Panc1 (cell line): ENCODE measurements at places on chromosomes 12 and 14.

DNA sequence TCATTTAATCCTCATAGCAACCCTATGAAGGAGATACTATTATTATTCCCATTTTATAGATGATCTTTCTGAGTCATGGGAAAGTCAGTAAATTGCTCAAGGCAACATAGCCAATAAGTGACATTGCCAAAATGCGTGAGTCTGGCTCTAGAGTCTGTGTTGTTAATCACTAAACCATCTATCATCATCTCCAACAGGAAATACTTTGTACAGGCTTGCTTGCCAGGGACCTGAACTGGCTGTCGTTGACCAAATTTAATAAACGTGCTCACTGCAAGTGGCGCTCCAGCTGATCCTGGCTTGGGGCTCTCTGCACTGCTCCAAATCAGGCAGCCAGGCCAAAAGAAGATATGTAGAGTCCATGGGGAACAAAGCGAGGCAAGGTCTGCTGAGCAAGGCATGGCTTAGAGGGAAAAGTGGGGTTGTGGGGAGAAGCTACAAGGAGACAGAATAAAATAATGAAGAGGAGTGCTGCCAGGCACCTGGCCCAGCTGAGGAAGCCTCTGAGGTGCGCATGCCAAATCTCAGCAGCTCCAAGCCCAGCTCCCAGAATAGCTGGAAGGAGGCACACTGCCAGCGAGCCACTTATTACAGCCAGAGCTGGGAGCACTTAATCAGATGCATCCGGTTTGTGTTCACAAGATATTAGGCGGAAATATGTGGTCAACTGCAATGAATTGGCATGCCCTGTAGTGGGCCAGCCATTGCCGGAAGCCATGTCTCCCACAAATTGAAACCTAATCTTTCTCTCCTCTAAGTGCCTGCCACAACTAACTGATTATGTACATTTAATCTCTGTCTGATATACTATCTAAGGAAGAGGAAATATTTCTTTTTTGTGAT, 43.3 kb upstream of the PTPRO start:
- DNase-seq, result no peak

DNA sequence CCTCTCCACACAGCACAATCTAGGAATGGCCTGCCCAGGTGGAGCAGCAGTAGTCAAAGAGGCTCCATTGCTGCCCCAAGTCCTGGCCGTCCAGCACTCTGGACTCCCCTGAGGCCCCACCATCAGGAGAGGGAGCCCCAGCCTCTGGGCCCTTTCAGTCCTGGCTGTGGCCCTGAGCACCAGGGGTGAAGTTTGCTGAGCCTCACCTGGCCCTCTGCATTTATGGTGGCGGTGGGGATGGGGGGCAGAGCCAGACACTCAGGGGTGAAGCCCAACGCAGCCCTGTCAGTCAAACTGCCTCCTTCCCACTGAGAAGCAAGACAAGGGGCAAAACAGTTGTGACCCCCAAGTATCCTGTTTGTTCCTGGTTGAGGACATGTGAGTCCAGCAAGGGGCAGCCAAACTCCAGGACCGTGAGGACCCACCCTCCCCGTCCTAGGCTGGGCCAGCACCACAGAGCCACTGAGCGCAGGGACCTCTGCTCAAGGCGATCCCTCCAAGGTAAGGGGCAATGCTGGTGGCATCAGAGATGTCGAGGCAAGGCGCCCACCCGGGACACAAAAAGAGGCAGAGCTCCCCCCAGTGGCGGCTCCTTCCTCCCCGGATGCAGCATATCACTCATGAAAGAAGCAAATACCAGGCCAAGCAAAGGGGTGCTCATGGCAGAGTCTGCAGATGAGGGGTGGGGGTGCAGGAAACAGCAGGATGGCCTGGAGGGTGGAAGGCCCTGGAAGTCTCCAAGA, 4.8 kb upstream of the AMN start:
- DNase-seq, result no peak

GRCh38 chr14:81589381-81590065, 55.9 kb upstream of the SEL1L start:
- DNase-seq, result no peak

GRCh38 chr14:77853919-77854318, 54.0 kb downstream of the ADCK1 start:
- DNase-seq, result no peak

- DNase-seq, result no peak
Observed at GRCh38 chr12:77537663-77538062, 293.0 kb upstream of the NAV3 start.

DNA sequence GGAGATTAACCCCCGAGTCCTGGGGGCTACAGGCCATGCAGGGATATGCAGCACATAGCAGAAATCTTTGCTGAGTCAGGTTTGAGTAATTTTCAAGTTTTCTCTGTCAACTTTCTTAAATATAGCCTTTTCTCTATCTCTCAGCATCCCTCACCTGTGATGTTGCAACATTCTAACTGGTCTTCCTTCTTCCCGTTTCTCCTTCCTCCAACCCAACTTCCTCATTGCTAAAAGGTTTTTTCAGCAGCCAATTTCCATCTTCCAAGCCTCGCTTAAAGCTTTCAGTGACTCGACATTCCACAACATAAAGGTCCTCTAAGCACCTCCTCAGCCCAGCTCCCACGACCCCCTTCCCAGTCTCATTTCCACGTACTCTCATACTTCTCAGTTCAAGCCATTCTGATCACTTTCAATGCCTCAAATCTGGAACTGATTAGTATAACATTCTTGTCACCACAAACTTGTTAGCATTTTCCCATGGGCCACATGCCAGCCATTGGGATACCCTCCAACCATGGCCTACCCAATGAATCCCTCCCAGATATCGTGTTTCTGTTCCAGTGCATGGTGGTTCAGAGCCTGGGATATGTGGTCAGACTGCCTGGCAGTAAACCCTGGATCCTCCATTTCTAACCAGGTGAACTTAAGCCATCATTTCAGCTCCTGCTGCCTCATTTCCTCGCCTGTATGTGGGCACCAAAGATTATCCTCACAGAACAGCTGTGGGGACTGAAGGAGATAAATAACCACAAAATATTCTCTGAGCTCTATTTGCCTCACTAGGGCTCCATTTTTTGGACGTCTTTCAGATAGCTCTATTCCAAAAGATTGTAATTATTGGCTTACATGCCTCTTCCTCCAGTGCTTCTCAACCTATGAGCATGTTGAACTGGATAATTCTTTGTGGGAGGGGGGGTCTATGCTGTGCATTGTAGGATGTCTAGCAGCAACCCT, 65.8 kb downstream of the KCNK10 start:
- no peak for DNase-seq

DNA sequence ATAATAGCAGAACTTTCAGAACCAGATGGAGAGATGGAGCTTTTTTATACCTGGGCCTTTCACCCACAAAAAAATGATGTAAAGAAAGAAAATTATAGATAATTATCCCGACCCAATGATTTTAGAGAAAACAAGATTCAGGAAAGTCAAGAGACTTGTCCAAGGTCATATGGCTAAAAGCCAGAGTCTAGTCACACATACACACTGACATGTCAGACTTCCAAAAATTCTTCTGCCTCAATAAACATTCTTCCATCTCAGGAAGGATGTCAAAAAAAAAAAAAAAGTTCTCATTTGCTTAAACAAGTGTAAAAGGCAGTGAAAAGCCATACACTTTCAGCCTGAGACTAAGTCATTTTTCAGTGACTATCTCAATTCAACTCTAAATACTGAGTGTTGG, 116.0 kb downstream of the PRICKLE1 start:
- DNase-seq, result no peak

- DNase-seq, result no peak
Observed at GRCh38 chr14:101290611-101291010, 270.7 kb upstream of the DIO3 start.

GRCh38 chr14:51862860-51863259, 2.4 kb downstream of the GNG2 start:
- no peak for DNase-seq

- no peak for DNase-seq
Observed at GRCh38 chr14:49114161-49114893, 471.9 kb downstream of the RPS29 start.

GRCh38 chr14:52706286-52706685, 714 bp upstream of the PSMC6 start:
- no peak for DNase-seq

DNA sequence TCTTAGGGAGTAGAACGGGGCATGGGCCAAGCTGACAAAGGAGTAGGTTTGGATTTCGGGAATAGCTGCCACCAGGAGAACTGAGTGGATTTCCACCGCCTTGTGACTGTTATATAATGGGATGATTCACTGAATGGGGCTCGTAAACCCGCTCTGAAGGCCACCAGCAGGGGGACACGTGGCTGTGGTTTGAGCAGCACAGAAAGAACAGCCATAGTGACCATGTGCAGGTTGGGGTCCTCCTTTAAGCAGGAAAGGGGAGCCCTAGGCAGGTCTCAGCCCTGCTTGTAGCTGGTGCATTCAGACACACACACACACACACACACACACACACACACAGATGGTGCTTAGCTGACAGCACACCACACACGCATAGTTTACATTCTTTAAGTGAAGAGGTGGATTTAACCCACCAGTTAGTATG, 8.6 kb upstream of the ASB2 start:
- DNase-seq, result no peak

DNA sequence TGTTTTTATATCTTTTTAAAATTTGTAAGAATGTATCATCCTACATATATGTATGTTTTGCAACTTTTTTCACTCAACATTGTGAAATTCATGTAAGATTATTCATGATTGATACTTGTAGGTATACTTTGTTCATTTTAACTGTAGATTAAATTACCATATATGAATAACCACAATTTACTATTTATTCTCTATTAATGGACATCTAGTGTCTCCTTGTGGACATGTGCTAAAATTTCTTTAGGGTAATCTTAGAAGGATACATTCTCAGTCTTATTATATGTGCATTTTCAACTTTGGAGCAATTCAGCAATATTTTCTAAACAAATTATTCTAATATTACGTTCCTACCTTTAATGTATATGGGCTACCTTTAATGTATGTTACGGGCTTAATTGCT, 192.4 kb downstream of the FUT8 start:
- no peak for DNase-seq

DNA sequence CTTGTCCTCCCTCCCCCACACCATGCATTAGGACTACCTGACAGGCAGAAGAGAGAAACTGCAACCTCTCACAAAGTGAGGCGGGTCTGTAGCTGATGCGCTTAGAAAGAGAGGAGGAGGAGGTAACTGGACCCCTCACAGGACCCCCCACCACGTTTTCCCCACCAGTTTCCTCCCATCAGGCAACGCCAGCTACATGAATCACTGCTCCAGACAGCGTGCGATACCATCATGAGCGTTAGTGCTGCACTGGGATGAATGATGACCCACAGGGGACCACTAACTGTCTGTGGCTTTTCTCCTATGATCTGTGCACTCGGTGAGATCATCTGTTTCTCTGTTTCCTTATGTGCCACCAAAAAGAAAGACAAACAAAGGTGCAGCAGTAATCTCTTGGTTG, 77.7 kb downstream of the KCNK10 start:
- DNase-seq, result no peak

DNA sequence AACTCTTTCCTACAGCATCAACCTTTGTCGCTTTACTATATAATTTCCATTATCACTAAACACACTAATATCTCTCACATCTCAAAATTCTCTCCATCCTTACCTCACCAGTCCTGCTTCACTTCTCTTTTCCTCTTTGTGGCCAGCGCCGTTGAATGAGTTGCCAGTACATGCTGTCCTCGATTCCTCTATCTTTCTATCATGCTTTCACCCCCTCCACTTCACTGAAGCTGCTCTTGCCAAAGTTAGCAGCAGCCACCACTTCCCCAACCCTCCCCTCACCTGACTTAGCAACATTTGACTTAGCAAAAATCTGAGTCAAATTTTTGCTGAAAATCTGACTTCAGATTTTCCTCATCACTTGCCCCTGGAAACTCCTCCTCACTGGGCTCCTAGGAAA, 210.4 kb downstream of the ANO6 start:
- no peak for DNase-seq

GRCh38 chr12:19026614-19027488, 102.7 kb upstream of the PLEKHA5 start:
- DNase-seq, result no peak

DNA sequence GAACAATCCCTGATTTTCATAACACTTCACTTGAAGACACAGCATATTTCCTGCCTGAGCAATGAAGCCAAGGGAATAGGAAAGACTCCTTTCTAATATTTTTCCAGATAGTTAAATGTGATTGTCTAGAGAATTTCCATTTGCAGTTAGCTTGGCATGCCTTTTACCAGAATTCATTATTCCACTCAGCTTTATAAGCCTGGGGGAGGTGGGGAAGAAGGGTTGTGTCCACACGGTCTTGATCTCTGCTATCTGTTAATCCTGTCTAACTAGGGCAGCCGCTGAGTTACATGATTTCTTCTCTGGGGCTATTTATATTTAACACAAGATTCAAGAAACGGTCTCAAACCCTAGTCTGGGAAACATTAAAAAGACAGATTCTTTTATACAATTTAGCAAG, 146.6 kb upstream of the FSCB start:
- no peak for DNase-seq

GRCh38 chr12:57006809-57007475, 596 bp upstream of the ZBTB39 start:
- DNase-seq, result no peak

- DNase-seq, result no peak
Observed at GRCh38 chr14:104979758-104980610, 1.8 kb upstream of the AHNAK2 start.

- DNase-seq, result no peak
Observed at GRCh38 chr14:102292441-102292840, 12.5 kb downstream of the MOK start.

DNA sequence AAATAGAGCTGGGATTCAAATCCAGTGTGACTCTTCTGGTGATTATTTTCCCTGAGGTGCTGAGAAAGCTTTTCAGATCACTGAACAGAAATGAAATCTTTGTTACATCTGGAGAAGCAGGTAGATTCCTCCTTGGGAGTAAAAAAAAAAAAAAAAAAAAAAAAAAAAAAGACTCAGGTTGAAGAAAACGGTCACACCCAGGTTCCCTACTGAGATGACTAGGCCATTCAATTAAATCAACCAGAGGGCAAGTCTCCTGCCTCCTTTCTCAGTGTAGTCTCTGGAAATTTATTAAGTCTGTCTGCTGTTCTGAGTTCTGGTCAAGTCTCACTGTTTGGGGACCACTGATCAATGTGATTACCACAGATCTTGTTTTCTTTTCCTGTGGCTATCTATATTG, 24.0 kb downstream of the ARG2 start:
- DNase-seq, result no peak

DNA sequence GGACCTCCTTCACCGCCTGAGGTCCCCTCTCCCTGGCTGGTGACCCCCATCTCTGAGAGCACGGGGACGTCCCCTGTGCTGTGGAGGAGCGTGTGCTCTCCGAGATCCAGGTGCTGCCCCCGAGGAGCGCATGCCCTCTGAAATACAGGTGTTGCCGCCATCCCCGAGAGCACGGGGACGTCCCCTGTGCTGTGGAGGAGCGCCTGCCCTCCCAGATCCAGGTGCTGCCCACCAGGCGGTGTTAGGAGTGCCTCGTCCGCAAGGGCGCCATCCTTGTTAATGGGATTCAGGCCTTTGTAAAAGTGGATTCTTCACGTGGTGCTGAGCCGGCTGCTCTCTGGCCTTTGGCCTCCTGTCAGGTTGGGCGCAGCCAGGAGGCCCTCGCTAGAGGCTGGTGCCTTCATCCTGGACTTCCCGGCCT, 10.1 kb downstream of the NOC4L start:
- no peak for DNase-seq

GRCh38 chr12:8559676-8560075, 19.0 kb upstream of the CLEC4E start:
- no peak for DNase-seq
